CD8-positive, alpha-beta memory T cell (primary cell): ENCODE measurements at places on chromosomes 16 and 17. TPM values are rescaled to one million over a fixed set of nuclear protein-coding genes. Genes with fewer than 3 reads are reported as not detected.

Gene COG8
- 38.1 TPM for total RNA-seq

Gene RPRML
- not detected for total RNA-seq

Gene TCAP
- total RNA-seq = 1.6 TPM

Gene GPR142
- not detected for total RNA-seq

Gene C17orf67
- 3.2 TPM for total RNA-seq

Gene DPEP2
- 6.2 TPM for total RNA-seq

Gene USP31
- 8.2 TPM for total RNA-seq

Gene KRTAP4-9
- total RNA-seq = not detected

Gene PDPK1
- total RNA-seq = 56.8 TPM

Gene SP6
- total RNA-seq = 0.09 TPM

Gene GRB7
- total RNA-seq = not detected

Gene FGF11
- total RNA-seq = 0.85 TPM

Gene XYLT1
- total RNA-seq = 6.8 TPM

Gene STAT5B
- 124 TPM for total RNA-seq

Gene HSF4
- total RNA-seq = 11.6 TPM
